Activated CD8-positive, alpha-beta memory T cell treated with anti-CD3 and anti-CD28 coated beads for 4 hours (primary cell): ENCODE measurements at places on chromosomes 6 and 20.

DNA sequence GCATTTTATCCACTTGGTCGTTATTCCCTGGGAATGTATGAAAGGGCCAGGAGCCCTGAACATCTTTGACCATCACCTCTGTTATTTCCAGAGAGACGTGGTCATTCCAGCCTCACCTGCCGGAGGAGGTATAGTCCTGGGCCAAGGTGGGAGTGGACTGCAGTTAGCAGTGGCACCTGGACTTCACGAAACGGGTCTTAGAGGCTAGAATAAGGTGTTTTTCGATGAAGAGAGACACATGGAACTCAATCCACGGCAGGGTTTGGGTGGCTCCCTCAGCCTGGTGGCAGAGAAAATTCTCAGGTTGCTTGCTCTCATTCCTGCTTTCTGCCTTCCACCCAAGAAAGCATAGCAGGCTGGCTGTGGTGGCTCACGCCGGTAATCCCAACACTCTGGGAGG lies 48.0 kb downstream of the BMP6 start:
- DNase-seq: no peak

- DNase-seq: no peak
These were observed 385.5 kb downstream of the TENT5A start for GRCh38 chr6:81366972-81367371.

DNA sequence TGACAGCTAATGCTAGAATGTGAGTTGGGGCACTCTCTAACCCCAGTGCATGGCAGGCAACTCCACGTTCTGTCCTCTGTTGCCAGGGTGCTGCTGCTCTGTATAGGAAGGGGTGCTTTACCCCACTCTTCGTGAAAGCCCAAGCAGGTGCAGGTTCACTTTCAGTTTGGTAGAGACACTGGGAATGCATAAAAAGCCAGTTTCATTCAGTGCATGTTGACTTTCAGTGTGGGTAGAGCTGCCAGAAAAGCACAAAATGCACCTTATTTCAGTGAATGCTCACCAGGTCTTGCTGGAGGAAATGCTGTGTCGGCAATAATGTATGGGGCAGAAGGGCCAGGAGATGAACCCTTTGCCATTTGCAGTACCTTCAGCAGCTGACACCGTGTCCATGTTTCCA lies 62.1 kb upstream of the ADGRB3 start:
- no peak for DNase-seq

DNA sequence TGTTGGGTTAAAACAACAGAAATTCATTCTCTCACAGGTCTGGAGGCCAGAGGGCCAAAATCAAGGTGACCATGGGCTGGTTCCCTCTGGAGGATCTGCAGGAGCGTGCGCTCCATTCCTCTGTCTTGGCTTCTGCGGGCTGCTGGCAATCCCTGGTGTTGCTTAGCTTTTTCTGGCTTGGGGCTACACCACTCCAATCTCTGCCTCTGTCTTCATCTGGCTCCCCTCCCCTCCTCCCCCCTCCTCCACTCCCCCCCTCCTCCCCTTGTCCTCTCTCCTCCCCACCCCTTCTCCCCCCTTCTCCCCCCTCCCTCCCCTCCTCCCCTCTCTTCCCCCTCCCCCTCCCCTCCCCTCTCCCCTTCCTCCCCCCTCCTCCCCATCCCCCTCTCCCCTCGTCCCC lies 321.3 kb upstream of the ARID1B start:
- DNase-seq: no peak
